ENCODE measurements at places on chromosomes 1 and 21.

DNA sequence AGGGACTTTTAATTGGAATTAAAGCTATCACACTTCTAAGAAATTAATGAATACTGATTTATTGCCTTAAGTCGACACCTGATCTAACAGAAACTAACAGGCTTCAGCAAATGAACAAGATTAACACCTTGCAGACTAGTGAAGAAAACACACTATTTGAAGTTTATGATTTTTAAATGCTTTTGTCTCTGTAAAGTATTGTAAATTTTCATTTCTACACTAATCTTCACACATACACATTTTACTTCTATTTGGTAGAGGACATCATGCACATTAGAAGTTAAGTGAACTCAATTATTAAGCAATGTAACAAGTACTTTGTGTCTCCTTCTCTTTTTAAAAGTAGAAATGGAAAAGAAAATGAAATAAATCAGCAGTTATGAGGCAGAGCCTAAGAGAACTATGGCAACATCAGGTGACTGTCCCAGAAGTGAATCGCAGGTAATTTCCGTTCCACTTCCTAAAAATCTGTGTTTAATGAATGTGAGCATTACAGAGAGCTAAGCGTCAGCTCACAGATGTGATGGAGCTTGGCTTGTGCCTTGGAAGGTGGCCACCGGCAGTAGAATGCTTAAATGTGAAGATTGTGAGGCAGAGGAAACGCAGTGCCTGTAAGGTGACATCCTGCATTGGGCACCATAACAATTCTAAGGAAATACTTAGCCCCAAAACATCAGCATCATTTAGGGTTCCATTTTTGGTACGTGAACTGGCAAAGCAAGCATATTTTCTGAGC is 1.2 kb downstream of the PRMT2 start:
- DNase-seq, result no peak

DNA sequence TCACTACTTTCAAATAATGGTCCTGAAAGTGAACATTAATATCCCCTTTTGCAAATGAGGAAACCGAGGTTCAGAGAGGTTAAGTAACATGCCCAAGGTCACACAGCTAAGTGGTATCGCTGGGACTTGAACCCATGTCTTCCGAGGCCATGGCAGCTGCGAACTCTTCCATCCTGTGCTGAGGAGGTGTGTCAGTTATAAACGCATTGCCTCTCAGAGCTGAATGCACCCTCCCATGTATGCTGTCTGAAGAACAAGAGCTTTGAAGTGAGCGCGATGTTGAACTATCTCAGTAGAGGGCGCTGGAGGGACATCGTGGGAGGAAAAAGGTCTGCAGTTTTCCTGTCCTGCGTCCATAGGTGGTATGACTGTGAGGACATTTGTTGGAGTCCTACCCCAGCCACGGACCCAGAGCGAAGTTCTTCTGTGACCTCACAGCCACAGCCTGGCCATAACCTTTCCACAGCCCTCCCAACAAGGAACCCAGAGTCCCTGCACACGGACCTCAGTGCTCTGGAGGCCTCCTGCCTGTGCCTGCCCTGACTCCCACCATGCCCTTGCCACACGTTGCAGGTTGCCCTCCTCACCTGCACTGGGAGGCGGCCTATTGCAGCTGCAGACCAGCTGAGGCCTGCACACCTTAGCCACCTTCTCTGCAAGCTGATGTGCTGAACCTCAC is 7.5 kb downstream of the MYOC start:
- DNase-seq, result peak; percentile 55

DNA sequence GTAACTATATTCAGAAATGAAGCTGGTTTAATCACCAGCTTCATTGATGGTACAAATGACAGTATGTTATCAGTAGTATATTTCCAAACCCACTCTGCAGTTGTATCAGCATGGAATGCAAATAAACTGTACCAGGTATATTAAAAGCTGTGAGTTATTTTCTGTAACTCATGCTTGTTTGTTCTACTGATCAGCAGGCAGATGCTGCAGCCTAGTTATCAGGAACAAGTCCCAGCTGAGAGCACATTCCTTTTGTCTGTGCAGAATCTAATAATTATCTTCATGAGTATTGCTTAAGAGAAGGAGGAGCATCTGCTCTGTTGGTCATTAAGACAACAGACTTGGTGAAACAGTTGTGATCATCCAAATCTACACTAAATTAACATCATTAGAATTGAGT is 1331.1 kb downstream of the MRPL39 start:
- DNase-seq, result no peak

DNA sequence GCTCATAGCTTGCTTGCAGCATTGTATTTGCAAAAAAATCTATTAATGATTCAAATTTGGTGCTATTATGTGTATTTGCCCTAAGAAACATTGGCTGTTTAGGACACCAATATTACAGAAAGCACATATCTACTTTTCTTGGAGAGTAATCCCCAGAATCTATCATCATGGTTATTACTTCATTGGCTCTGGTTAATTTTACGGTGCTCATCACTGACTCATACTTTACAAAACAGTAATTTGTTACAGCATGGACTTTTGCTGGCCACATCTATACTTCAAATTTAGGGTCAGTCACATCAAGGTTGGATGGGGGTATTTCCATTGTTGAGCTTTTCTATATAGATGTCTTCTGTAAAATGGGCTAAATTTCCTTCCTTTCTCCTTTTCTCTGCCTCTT is 45.7 kb downstream of the SH3GLB1 start:
- DNase-seq, result no peak

DNA sequence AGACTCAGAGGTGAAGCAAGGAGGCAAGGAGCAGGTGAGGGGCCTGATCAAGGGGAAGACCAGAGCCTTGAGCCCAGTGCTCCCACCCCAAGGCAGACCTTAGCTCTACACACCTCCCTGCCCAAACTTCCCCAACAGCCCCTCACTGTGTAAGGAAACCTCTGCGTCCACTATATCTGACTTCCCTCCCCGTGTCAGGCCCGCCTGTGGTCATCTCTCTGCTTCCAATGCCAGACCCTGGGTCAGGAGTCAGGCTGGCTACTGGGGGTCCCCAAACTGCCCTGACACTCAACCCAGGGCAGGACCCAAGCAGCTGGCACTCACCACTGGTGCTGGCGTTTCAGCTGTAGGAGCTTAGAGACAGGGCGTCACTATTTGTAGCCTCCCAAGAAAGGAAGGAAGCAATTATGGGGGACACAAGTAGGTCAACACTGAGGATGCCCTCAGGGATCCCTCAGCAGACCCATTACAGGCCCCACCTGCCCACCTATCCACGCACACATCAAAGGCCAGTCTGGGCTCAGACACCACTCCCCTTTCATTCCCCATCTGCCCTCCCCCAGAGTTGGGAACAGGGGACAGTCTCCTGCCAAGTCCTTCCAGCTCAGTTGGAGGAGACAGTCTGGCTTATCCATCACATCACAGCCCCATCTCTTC is 811 bp upstream of the S100A3 start:
- DNase-seq, result no peak

DNA sequence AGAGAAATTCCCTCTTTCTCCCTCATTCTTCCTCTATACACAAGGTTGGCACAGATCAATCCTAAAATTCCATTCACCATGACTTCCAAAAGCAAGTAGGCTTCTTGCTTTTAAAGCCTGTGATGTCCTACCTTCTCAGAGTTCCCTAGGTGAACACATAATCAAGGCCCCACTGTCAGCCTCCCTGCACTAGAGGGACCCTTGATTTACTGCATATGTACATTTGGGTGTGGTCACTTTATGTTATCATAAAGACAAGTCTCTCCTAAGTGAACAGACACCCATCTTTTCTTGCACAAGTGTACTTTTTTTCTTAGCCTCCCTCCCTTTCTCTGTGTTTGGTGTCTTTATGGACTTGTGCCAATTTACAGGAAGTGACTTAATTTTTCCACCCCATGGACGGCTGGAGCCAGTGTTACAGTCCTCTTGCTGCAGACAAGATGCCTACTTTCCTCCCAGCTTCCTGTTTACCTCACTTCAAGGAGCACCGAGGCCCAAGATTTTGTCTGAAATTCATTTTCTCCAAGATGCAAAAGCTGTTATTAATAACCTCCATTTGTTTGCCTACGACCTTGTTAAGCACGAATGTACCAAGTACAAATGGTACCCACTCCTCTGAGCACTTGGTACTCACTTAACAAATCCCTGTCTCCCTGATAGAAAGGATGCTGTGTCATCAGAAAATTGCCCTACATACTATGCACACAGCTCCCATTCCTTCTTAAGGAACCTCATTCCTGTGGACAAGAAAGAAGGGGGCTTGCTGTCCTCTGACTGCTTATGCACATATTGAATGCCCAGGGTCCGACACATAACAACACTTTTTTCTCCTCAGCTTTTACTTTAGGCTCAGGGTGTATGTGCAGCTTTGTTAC is 82.8 kb upstream of the SLC44A3 start:
- no peak for DNase-seq

- DNase-seq, result no peak
Observed at GRCh38 chr1:201113451-201114244, 1.4 kb upstream of the CACNA1S start.

- no peak for DNase-seq
Observed at GRCh38 chr1:20964540-20965484, 177.7 kb upstream of the HP1BP3 start.

DNA sequence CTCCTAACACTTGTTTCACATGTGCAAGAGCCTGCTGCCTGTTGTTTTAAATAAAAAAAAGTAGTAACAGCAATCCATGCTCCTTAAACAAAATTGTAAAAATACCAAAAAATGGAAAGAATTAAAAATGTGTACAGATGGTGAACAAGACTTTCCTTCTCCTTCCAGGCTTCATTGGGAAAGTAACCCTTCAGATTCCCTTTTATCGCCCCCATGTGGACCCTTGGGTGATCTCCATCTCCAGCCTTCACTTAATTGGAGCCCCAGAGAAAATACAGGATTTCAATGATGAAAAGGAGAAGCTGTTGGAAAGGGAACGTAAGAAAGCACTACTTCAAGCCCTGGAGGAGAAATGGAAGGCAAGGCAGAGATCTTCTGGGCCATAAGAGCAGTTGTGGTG is 14.2 kb downstream of the VPS13D start:
- DNase-seq, result no peak

- no peak for DNase-seq
Observed at GRCh38 chr1:53601031-53601745, 137.8 kb downstream of the GLIS1 start.

GRCh38 chr1:53657891-53658396 is 81.0 kb downstream of the GLIS1 start:
- DNase-seq, result no peak

DNA sequence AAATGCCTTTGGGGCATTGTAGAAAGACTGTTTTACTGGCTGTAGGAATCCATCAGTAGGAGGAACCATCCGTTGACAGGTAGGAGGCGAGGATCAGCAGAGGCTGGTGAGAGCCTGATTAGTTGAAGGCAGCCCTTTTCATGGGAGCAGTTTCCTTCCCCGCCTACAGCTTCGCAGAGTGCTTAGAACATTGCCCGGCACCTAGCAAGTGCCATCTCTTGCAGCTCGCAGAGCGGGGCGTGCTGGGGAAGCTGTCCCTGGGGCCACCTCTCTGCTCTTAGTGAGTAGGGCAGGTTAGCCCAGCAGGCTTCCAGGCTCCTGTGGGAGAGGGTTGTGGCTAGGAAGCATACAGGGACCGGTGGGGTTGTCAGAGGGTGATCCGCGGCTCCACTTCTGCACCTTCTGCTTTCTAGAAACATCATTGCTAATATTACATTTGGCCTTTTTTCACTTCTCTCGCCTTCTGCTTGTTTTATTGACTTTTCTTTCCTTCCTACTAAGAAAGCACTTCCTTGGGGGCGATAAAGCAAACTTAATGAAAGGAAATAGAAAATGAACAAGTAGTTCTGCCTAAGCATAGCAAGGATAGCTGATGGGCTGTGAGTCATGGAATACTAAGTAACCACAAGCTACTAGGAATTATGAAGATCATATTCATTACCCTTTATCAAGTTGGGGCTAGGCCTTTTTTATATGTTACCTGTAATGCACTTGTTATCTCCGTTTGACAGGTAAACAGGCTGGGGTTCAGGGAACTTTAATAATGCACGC is 176.7 kb downstream of the GALNT2 start:
- DNase-seq, result peak; percentile 19

GRCh38 chr1:237012788-237013383 is 8.6 kb upstream of the MT1HL1 start:
- peak; percentile 100 for DNase-seq

DNA sequence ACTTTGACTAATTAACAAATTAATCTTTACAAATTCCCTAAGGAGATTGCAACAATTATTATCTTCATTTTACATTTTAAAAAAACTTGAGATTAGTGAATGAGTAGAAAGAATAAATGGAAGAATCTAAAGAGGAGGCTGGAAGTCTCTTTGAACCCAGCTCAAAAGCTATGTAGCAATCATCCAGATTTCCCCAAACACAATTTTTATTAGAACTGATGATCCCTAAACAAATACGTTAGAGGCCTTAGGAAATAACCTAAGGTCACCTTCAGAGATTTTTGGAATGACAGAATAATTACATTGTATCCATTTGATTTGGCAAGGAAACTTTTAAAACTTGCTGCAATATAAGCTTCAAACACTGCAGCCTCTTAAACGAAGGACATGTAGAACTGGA is 242.4 kb upstream of the LYPLAL1 start:
- no peak for DNase-seq

Data from retinal pigment epithelial cell (primary cell).